ENCODE measurements at places on chromosomes 11 and 22.

GRCh38 chr22:50146439-50147238 is 23.9 kb upstream of the PANX2 start:
- DNase-seq = peak; percentile 58

DNA sequence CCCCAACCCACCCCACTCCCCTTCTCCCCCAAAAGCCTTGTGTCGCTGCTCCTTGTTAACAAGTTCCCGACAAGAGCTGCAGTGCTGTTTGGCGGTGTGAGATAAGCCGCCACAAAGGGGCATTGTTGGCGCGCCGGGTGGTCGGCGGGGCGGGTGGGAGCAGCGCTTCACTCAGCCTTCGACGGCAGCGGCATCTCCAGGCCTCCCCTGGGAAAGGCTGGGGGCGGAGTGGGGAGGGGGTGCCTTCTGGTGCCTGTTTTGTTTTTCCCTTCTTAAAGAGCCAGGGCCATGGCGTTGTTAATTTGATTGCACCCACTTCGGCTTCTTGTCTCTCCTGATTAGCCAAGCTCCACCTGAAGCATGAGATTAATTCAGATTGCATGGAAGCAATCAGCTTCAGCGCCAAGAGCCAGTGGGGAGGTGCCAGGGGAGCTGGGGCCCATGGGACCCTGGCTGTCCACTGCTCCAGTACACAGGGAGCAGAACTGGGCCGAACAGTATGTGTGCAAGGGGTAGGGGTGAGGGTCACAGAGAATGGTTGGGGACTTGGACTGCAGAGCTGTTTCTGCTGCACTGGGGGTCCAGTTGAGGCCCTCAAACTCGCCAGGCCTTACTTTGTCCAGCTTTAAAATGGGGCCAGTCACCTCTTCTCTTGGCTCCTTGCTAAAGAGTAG is 165.1 kb downstream of the CEP164 start:
- DNase-seq = no peak

- DNase-seq = no peak
Observed at GRCh38 chr11:92826603-92827002, 142.8 kb upstream of the MTNR1B start.

DNA sequence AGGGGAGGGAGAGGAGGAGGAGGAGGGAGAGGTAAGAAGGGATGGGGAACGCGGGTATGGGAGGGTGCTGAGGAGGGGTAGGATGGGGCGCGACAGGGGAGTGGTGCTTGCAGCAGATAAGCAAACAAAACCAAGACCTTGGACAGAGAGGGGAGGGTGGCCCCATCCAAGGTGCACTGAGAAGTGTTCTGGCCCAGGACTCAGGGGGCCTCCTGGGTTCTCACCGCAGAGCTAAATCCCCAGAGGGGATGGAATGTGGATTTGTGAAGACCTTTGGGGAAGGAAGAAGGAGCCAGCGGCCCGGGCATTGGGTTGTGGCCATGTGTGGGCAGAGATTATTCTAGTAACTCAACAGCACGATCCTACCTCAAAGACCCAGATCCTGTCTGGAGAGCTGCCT is 90.9 kb upstream of the LINC01488 start:
- DNase-seq = no peak

DNA sequence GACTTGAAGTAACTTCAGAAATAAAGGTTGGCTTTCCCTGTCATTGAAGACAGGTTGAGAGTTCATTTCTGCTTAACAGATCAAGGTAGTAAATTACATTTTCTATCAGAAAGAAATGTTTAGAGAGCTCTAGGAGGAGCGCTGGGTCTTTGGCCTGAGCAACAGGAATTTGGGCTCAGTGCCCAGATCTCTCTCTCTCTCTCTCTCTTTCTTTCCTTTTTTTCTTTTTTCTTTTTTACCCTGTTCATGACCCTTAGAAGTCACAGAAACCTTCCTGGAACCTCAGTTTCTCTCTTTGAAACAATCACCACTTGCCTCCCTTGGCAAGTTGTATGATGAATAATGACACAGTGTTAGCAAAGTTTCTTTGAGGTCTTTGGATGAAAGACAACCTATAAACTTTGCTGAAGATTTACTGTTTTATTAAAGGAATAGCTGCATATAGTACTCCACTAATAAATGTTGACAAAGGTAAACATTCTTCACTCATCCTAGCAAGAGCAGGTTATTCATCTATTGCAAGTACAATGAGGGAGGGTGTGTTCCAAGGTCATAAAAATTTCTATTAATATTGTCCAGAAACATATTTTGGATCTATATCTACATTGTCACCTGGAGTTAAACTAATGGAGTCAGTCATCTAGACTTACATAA is 35.5 kb upstream of the RASSF10 start:
- no peak for DNase-seq

DNA sequence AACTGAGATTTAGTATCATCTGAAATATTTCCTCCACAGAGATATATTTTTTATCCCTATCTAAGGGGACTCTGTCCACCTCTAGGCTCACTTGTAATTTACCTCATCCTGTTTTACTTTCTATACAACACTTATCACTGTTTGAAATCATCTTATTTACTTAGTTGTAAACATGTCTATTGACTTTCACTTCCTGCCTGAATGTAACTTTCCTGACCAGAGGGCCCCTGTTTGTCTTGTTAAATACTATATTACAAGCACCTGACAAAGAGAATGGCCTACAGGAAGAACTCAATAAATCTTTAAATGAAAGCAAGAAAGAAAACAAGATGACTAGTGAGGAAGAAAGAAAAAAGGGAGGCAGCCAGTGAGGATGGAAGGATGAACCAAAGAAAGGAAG is 1727.5 kb downstream of the LRRC4C start:
- DNase-seq = no peak

DNA sequence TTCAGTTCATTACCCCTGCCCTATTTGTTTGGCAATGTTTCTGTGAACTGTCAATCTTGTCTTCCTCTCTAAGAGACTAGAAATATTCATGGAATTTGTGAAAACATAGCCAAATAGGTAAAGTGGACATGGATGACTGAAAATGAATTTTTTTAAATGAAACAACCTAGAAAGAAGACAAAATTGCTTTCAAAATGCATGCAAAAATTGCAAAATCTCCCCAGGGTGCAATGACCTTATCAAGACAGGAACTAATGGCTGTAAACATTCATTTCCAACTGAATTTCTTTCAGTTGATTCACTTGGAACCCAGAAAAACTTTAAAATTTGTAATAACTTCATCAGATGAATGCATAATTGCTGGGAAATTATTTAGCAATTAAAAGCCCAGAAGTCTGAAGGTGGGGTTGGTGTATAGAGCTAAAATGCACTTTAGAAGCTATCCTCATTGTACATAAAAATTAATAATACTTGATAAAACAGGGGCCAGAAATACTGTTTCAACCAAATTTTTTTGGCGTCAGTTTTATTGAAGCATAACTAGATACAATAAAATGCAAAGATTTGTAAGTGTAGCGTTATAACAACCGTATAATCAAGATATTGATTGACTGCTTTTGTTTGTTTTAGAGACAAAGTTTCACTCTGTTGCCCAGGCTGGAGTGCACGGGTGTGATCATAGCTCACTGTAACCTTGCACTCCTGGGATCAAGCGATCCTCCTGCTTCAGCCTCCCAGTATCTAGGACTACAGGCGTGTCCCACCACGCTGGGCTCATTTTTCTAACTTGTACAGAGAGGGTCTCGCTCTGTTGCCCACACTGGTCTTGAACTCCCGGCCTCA is 27.6 kb upstream of the SLC35C1 start:
- no peak for DNase-seq

DNA sequence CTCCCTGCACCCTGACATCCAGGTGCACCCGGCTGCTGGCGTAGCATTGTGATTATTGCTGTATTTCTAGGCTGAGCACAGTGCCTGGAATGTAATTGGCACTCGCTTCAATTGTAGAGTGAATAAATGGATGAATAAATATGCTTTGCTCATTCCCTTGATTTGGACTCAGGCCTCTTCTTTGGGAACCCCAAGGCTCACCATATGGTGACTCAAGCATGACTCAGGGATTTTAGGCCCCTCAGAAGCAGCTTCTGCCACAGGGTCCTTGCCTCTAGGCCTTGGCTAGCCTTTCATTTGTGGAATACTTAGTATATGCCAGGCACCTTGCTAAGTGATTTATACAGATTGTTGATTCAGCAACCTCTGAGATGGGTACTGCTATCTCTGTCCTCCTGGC is 78.9 kb downstream of the GRIK4 start:
- no peak for DNase-seq

- peak; percentile 52 for DNase-seq
Observed at GRCh38 chr22:31248138-31248745, 36.1 kb downstream of the LIMK2 start.

GRCh38 chr11:87417951-87418350 is 380.2 kb downstream of the TMEM135 start:
- no peak for DNase-seq

GRCh38 chr11:73752216-73752867 is 8.5 kb downstream of the RAB6A start:
- DNase-seq = no peak

DNA sequence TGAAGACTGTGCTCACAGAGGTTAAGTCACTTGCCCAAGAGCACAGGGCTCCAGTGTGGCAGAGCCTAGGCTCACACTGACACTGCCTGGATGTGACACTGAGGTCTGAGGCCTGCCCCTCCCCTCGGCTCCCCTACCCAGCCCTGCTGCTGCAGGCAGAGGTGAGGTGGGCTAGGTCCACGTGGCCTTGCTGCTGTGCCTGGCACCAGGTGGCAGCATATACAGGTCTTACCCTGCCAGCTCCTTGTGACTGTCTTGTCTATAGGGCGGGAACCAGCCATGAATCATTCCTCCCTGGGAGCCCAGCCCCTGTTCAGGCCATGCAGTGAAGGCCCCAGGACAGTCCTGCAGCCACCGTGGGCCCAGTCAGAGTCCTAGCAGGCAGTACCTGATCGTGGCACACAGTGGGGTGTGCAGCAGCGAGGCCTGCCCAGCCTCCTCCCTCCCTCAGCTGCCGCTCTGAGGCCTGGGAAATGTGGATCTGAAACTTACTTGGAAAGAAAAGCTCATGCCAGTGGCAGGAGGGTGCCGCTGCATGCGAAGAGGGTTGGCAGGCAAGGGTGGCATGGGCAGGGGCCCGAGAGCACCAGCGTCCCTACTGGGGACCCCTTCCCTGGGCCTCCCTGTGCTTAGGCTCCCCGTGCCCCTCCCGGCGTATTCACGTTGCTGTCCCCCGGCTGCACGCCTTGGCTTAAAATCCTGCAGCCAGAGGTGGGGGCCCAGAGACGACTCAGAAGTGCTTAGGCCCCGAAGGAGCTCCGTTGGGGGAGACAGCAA is 1.2 kb upstream of the CERK start:
- DNase-seq = peak; percentile 86

DNA sequence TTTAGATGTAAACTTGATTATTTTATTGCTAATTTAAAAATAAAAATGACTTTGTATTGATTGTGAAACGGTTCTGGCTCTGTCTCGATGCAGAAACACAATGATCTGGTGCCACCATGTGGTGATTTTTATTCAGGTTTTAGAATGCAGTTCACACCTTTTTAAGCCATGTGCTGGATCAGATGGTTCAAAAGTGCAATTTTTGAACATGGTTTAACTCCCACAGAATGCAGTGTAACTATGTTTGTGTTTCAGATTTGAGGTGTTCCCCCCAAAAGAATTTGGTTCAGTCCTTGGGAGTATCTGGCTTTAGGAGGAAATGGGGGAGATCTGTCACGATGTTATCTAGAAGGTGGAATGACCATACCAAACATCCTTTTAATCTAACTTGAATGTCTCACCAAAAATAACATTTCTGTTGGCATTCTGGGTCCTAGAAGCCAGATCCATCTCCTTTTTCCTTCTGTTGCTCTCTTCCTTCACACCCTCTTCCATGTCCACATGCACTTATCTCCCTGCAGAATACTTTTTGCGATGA is 7.9 kb downstream of the MRPL16 start:
- DNase-seq = no peak

DNA sequence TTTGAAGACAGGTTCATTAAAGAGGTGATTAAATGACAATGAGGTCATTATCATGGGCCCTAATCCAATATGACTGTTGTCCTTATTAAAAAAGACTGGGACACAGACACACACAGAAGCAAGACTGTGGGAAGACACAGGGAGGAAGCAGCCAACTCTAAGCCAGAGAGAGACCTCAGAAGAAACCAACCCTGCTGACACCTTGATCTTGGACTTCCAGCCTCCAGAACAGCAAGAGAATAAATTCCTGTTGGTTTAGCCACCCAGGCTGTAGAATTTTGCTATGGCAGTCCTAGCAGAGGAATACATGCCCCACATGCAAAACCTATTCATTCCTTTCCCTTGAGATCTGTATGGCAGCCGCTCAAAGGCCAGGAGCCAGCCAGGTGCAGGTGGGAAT is 35.6 kb upstream of the CACNG2 start:
- DNase-seq = no peak

- DNase-seq = no peak
Observed at GRCh38 chr11:42271306-42271705, 811.9 kb upstream of the LRRC4C start.

GRCh38 chr11:120120805-120121335 is 17.0 kb downstream of the TRIM29 start:
- DNase-seq = no peak

DNA sequence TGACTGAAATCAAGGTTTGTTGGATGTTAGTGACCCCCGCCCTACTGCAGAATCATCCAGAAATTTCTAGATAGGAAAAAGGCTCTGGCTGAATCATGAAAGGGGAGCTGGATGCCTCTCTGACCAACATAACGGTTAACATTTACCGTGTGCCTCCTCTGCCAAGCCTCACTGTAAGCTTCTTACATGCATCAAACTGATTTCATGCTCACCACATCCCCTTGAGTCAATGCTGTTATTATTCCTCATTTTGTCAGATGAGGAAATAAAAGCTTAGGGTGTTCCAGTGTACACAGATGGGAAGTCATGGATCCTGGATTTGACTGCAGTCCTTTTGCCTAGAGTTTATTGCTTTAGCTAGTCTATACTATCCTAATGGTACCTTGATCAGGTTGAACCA is 5.9 kb upstream of the HMOX1 start:
- DNase-seq = no peak

DNA sequence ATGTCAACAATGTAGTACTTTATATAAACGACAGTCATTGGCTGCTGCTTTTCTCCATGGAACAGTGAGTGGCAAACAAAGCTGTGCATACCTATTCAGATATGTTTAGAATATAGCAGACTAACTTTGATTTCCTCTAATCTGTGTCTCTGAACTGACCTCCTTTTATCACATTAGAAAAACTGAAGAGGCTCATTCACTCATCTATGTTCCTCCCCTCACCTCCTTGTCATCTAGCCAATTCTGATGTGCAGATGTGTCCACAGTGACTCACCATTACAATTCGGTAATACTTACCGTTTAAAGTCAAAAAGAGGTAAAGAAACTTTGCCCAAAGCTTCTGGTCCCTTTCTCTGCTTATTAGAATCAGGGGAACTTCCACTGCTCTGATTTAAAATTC is 51.5 kb upstream of the RPS13 start:
- DNase-seq = no peak

GRCh38 chr11:76623171-76623883 is 47.2 kb downstream of the LRRC32 start:
- no peak for DNase-seq

DNA sequence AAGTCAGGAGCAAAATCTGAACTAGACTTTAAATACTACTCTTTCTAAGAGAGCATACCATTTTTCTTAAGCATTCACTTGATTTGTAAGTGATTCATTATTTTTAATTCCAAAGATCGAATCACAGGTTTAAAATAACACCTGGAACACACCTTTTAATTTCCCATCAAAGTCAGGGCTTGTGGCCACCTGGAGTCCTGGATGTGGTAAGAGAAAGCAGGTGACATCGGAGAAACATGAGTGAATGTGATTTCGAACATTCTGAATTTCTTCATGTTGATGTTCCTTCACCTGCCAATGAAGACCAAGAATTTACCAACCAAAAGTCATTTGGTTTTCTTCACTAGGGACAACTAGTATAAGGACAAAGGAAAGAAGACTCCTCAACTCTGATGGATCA is 28.0 kb downstream of the ATL3 start:
- no peak for DNase-seq

All from transverse colon (tissue), 4 donors.